Astrocyte (in vitro differentiated cells and primary cell): ENCODE measurements at places on chromosomes 4 and X. TPM values are rescaled to one million over a fixed set of nuclear protein-coding genes. Genes with fewer than 3 reads are reported as not detected.

- no peaks in the 10 kb centered on the region for H3K27me3 ChIP-seq
- H3K27ac ChIP-seq, result no peak overlapping the region
- H3K4me1 ChIP-seq, result no peaks in the 10 kb centered on the region
- no peak overlapping the region for H3K4me3 ChIP-seq
These were observed 209.5 kb downstream of the PCDH7 start for GRCh38 chr4:30929649-30930048.

Gene RASL11B
- 4.4 and 5.1 TPM in 2 replicates for total RNA-seq

GRCh38 chr4:169202145-169202699, 68.5 kb downstream of the SH3RF1 start:
- no peak overlapping the region for H3K4me3 ChIP-seq
- DNase-seq, result no peak

Gene VEGFD
- total RNA-seq, result not detected in 2 replicates

- no peaks in the 10 kb centered on the region for H3K27me3 ChIP-seq
- no peaks in the 10 kb centered on the region for H3K36me3 ChIP-seq
- no peak overlapping the region for H3K27ac ChIP-seq
- no peak for DNase-seq
These were observed 37.7 kb upstream of the FRAS1 start for GRCh38 chr4:78019414-78019813.

Gene PITX2
- total RNA-seq, result 3.8 and 4.2 TPM in 2 replicates

DNA sequence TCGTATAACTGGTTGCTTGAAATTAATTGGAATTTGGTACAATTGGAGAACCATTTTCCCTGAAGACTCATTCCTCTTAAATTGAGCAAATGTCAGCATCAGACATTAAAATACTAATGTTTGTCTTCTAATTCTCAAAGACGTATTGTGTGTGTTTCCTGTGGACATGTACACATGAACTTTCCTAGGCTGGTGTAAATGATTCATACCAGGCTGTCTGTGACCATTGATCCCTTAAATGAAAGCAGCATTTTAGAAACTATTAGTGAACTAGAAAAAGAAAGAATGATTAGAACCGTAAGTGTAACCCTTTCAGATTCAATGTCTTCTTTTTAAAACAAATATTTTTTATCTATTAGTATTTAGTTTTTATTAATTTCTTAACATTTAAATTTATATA, 332.9 kb downstream of the PPP3CA start:
- H3K27ac ChIP-seq, result no peak overlapping the region
- H3K27me3 ChIP-seq, result no peaks in the 10 kb centered on the region
- DNase-seq, result no peak
- no peaks in the 10 kb centered on the region for H3K36me3 ChIP-seq
- no peak overlapping the region for H3K4me3 ChIP-seq

DNA sequence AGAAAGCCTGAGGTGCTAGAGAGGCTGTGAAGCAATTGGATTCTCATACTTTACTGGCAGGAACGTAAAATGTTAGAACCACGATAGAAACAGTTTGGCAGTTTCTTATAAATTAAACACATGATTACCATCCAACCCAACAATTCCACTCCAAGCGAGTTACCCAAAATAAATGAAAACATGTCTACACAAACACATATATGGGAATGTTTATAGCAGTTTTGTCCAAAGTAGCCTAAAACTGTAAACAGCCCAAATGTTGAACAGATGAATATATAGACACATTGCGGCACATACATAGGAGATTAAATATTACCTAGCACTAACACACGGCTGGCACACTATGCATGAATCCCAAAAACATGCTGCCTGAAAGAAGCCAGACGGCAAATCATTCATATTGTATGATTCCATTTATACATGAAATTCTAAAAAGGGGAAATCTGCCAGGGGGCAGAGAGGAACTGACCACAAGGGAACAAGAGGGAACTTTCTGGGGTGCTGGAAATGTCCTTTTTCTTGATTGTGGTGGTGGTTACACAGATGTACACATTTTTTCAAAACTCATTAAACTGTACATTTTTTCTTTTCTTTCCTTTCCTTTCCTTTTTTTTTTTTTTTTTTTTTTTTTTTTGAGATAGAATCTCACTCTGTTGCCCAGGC, 50.4 kb upstream of the SLC25A4 start:
- DNase-seq, result no peak
- no peaks in the 10 kb centered on the region for H3K36me3 ChIP-seq
- no peaks in the 10 kb centered on the region for H3K27me3 ChIP-seq
- H3K27ac ChIP-seq, result no peak overlapping the region
- H3K4me3 ChIP-seq, result no peak overlapping the region
- H3K4me1 ChIP-seq, result no peaks in the 10 kb centered on the region

DNA sequence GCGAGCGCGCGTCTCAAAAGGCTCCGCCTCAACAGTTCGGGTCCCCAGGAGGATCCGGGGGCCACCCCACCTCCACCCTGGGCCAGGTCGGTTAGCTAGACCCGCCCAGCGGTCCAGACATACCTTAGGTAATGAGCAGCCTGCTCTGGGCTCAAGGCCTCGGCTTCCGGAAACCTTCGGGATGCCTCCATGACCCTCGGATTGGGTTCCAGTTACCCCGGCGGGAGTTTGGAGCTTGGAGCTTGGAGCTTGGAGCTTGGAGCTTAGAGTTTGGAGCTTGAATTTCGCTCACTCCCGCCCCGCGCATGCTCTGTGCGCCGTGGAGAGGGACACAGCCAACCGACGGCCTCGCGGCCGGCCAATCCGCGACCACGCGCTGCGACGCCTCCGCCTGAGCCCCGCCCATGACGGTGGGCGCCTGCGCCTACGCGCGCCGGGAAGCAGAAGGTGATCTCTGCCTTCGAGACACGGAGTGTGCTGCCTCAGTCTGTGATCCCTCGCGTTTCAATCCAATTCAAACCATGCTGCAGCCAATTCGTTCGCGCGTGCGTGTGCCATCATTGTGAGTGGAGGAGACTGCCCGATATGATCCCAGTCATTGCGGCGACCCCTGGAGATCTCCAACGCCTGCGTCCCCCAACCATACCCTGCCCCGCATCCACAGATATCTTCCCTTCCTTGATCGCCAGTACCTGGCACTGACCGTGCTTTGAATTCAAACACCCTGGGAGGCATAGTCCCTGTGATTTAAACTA, at the start of gene ERCC6L:
Gene ERCC6L (minus strand): TSS at position 307 of the 755 bp plus-strand sequence. CDS start 116 bp downstream, at position 191.
- H3K27me3 ChIP-seq, result no peaks in the 10 kb centered on the region
- H3K27ac ChIP-seq, result peak within 1 kb of the TSS; percentile 47
- H3K36me3 ChIP-seq, result no peaks in the 10 kb centered on the region
- peak; percentile 67 for DNase-seq
- H3K4me3 ChIP-seq, result peak within 1 kb of the TSS; percentile 66
- peaks cover 10% of the 10 kb centered on the region for H3K4me1 ChIP-seq

DNA sequence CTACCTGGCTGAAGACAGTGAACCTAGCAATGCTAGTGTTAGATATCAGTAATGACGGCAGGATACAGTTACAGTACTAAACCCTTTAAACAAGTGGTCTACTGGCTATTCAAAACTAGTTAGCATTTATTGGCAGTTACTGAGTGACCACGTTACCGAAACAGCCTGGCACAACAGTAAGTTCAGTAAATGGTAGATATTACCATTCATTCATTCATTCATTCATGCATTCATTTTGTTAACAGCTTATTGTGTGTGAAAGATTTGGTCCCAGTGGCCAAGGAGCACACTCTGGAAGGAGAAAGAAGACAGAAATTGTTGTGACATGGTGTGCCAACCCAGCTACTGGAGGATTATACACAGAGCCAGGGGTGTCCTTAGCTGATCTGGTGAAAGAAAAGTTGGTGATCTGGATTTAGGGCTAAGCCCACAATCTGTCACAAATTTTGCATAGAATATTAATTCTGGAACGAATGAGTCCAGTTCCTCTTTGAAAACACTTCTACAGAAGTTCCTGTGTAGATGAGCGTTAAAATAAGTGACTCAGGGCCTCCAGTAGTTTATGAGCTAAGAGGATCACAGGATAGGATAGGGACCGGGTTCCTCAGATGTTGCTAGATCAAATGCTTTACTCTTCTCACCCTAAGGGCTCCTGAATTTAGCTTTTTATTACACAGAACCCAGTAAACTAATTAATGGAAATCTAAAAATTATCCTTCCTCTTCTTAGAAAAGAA, 179.1 kb downstream of the CBR4 start:
- H3K36me3 ChIP-seq, result peaks cover 2% of the 10 kb centered on the region
- H3K27ac ChIP-seq, result peak overlapping the region; percentile 96
- H3K4me3 ChIP-seq, result peak overlapping the region; percentile 81
- peaks cover 31% of the 10 kb centered on the region for H3K4me1 ChIP-seq
- DNase-seq, result no peak
- H3K27me3 ChIP-seq, result no peaks in the 10 kb centered on the region

DNA sequence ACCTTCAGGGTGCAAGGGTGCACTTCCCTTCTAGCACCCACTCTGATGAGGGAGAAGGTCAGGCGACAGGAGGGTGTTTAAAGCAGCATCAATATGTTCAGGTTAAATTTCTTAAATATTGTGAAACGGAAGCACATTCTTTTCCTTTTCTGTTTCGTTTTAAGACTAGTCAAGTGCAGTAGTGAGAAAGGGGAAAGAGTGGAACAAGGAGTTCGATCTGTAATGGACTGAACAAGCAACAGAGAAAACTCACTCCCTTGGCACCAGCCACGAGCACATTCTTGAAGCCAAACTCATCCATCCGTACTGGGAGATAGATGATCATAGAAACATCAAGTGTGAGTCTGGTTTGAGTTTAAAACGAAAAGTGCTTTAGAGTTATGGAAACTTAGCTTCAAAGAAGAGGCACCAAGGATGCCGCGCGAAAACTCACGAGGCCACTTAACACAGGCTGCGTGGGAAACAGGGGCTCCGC, 815 bp downstream of the FAM53A start:
- H3K27ac ChIP-seq, result peak overlapping the region; percentile 64
- peak overlapping the region; percentile 66 for H3K4me3 ChIP-seq
- no peaks in the 10 kb centered on the region for H3K36me3 ChIP-seq
- peaks cover 12% of the 10 kb centered on the region for H3K4me1 ChIP-seq

Gene GPRASP1
- total RNA-seq, result 2.3 and 2.7 TPM in 2 replicates

DNA sequence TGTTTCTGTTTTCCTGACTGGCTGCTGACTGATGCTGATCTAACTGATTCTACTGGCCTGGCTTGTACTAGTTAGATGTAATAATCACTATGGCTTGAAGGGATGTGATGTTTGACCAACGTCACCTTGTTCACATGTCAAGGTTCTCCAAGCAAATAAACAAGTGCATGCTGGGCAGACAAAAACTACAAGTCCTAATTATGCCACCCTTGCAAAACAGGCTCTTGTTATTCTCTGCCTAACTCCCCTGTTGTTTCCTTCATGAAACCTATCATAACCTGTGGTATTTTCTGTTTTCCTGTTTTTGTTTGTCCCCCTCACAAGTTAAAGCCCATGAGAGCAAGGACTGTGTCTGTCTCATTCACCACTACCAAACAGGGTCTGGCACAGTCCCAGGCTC, 146.2 kb downstream of the DCHS2 start:
- H3K27me3 ChIP-seq, result no peaks in the 10 kb centered on the region
- no peak for DNase-seq
- no peak overlapping the region for H3K4me3 ChIP-seq
- H3K36me3 ChIP-seq, result no peaks in the 10 kb centered on the region
- H3K4me1 ChIP-seq, result no peaks in the 10 kb centered on the region
